ENCODE measurements at places on chromosomes 13 and 19. TPM values are rescaled to one million over a fixed set of nuclear protein-coding genes. Genes with fewer than 3 reads are reported as not detected.

MCEMP1 gene
- total RNA-seq, result not detected

ZNF223 gene
- 0.67 TPM for total RNA-seq

DLL3 gene
- total RNA-seq, result 0.92 TPM

TGFBR3L gene
- 4.7 TPM for total RNA-seq

KLK13 gene
- not detected for total RNA-seq

- no peaks in the 10 kb centered on the region for H3K36me3 ChIP-seq
- H3K4me1 ChIP-seq, result no peaks in the 10 kb centered on the region
- DNase-seq, result no peak
- H3K27me3 ChIP-seq, result no peaks in the 10 kb centered on the region
- no peak overlapping the region for H3K4me3 ChIP-seq
- no peak overlapping the region for H3K27ac ChIP-seq
Observed at GRCh38 chr13:51697855-51698254, 106.1 kb downstream of the DHRS12 start.

GRCh38 chr19:41932259-41932719 is 4.0 kb upstream of the ERFL start:
- DNase-seq, result no peak
- peaks cover 29% of the 10 kb centered on the region for H3K27me3 ChIP-seq
- H3K36me3 ChIP-seq, result no peaks in the 10 kb centered on the region
- no peak overlapping the region for H3K4me3 ChIP-seq

DNA sequence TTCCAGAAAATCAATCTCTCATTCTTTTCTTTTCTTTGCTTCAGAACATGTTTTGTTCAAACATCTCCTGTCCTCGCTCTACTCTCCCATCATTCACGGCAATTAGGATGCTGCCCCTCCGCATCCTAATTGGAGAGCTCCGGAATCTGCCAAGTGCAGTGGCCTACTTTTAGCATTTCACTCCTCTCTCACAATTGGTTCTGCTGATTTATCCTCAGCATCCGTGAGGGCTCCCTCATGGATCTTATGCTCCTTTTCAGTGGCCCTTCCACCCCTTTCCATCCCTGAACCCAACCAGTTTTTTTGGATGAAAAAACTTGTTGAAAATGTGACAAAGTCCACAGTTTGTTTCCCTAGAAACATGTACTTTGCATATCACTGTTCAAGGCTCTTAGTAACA is 22.4 kb downstream of the AMER2 start:
- H3K27me3 ChIP-seq, result peaks cover 47% of the 10 kb centered on the region
- no peak overlapping the region for H3K4me3 ChIP-seq
- H3K4me1 ChIP-seq, result no peaks in the 10 kb centered on the region

GRCh38 chr19:46063201-46063600 is 22.4 kb upstream of the IGFL4 start:
- no peaks in the 10 kb centered on the region for H3K36me3 ChIP-seq
- no peak for DNase-seq
- no peak overlapping the region for H3K27ac ChIP-seq

DNA sequence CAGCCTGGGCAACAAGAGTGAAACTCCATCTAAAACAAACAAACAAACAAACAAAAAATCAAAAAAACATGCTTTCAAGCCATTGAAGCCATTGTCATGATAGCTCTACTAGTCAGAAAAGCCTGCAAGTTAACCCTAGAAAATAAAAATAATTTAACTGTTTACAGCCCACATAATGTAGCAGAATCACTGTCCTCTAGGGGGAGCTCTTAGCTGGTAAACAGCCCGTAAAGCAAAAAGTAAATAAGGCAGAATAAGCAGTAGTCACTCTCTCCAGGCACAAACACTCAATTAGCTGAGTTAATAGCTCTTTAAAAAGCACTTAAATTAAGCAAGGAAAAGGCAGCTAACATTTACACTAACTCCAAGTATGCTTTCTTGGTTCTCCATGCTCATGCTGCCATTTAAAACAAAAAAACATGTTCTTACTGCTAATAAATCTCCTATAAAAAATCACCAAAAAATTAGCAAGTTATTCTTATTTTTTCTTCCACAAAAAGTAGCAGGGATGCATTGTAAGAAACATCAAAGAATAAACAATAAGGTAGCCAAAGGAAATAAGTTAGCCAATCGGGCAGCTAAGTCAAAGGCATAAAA is 11.3 kb downstream of the LILRB4 start:
- H3K27ac ChIP-seq, result no peak overlapping the region
- peaks cover 30% of the 10 kb centered on the region for H3K27me3 ChIP-seq
- peaks cover 2% of the 10 kb centered on the region for H3K4me1 ChIP-seq
- H3K4me3 ChIP-seq, result no peak overlapping the region
- no peaks in the 10 kb centered on the region for H3K36me3 ChIP-seq

- peaks cover 9% of the 10 kb centered on the region for H3K4me1 ChIP-seq
- H3K27me3 ChIP-seq, result peaks cover 24% of the 10 kb centered on the region
- DNase-seq, result no peak
Observed at GRCh38 chr19:41447732-41448332, 4.9 kb downstream of the ERICH4 start.

DNA sequence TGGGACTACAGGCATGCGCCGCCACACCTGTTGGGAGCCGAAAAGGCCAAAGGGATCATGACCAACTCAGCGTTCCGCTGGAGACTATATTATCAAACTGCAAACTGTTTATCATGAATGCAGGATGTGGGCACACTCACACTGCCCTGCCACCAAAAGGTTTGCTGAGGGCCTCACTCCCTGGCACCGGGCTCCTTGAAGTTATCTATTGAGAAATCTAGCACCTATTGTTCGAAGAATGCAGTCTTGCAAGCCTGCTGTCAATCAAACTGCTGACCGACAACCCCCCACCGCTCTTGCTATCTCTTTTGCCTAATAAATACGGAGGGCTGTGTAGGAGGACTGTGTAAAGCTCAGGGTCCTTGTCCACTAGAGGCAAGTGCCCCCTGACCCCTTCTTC is 5.2 kb upstream of the ZNF836 start:
- peaks cover 24% of the 10 kb centered on the region for H3K4me1 ChIP-seq
- no peaks in the 10 kb centered on the region for H3K27me3 ChIP-seq
- peak overlapping the region; percentile 81 for H3K27ac ChIP-seq

DNA sequence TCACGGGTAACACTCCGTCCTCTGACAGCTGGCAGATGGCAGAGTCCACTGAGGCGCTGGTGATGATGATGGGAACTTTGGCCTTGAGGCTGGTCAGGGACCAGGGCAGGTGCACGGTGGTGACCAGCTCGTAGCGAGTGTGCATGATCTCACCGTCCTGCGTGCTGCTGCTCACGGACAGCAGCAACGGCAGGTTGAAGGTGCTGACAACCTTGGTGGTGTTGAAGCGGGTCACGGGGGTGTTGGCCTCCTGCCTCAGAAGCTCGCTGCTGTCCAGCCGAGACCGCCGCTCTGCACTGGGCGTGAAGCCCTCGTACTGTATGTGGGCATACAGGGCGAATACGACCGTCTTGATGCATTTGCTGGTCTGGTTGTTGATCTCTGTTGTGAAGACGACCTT is 11.6 kb downstream of the ARRDC5 start:
- no peaks in the 10 kb centered on the region for H3K27me3 ChIP-seq
- H3K4me1 ChIP-seq, result no peaks in the 10 kb centered on the region
- DNase-seq, result no peak
- H3K36me3 ChIP-seq, result no peaks in the 10 kb centered on the region
- no peak overlapping the region for H3K27ac ChIP-seq

DNA sequence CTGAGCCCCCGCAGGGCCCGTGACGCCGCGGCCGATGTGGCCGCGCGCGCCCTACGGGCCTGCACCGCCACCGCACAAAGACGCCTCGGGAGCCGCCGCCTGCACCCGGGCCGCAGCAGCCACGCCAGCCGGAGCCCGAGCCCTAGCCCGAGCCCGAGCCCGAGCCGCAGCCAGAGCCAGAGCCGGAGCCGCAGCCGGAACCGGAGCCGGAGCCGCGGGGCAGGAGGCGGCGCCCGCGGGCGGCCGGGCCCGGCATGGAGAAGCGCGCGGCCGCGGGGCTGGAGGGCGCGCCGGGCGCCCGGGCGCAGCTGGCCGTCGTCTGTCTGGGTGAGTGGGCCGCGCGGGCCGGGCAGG is 379 bp downstream of the LRP3 start:
- H3K4me1 ChIP-seq, result no peaks in the 10 kb centered on the region
- no peak for DNase-seq
- no peak overlapping the region for H3K4me3 ChIP-seq
- H3K36me3 ChIP-seq, result no peaks in the 10 kb centered on the region
- peaks cover 24% of the 10 kb centered on the region for H3K27me3 ChIP-seq
- no peak overlapping the region for H3K27ac ChIP-seq

- peak; percentile 12 for DNase-seq
- H3K27me3 ChIP-seq, result peaks cover 57% of the 10 kb centered on the region
- H3K4me1 ChIP-seq, result peaks cover 6% of the 10 kb centered on the region
- no peak overlapping the region for H3K4me3 ChIP-seq
- peaks cover 5% of the 10 kb centered on the region for H3K36me3 ChIP-seq
Observed at GRCh38 chr19:35559781-35560180, 3.7 kb downstream of the ATP4A start.

DNA sequence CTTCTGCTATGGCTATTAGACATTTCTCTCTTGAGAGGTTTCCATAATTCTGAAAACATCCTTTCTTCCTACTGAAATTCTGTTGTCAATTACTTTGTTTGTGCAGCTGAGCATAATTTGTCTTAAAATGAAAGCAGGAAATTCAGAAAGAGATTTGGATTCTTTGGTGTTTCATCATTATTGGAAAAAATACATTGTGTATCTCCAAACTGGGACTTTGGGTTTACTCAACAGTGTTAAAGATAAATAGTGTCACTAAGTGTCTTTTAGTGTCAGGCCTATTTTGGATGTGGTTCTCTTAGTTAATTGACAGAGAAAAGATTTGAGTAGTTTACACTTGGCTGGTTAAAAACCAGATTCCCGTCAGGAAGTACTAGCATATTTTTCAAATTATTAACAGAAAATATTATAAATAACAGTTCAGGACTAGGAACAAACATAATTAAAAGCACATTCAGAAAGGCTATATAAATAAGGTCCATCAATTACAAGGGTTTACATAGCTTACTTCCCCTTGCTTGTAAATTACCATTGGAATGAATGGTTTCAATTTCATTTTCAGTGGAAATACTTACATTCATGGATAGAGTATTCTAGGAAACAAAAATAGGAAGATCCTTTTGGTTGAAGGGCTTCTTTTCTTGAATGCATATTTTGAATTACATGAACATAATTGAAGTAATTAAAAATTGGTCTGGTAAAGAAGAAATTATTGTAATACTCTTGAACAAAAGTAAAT is 483.1 kb downstream of the GPC6 start:
- H3K4me1 ChIP-seq, result no peaks in the 10 kb centered on the region
- no peak overlapping the region for H3K4me3 ChIP-seq
- no peak overlapping the region for H3K27ac ChIP-seq
- no peak for DNase-seq

- H3K27me3 ChIP-seq, result peaks cover 5% of the 10 kb centered on the region
- no peak overlapping the region for H3K4me3 ChIP-seq
- no peak overlapping the region for H3K27ac ChIP-seq
- no peak for DNase-seq
- no peaks in the 10 kb centered on the region for H3K36me3 ChIP-seq
Observed at GRCh38 chr13:112771139-112771876, 81.5 kb downstream of the ATP11A start.

DNA sequence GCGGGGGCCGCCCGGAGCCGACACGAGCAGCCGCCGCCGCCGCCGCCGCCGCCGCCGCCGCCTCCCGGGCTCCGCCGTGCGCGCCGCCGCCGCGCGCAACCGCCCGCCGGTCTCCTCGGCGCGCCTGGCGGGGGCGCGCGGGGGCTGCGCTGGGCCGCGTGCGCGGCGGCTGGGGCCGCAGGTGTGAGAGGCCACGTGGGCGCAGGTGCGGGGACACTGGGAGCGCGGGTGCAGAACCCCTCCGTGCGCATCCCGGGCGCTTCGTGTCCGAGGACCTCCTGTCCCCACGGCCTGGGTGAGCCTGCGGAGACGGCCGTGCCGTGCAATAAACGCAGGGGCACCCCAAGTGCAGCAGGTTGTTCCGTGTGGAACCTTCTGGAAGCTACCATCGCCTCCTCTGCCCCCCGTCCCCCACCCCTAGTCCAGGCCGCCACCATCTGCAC is at the start of gene LINGO3:
LINGO3 (minus strand) TSS at position 41 of the 443 bp plus-strand sequence. CDS start 16,378 bp downstream, outside the sequence.
- peaks cover 22% of the 10 kb centered on the region for H3K27me3 ChIP-seq
- H3K27ac ChIP-seq, result no peak within 1 kb of the TSS
- H3K4me3 ChIP-seq, result peak within 1 kb of the TSS; percentile 44
- no peak for DNase-seq
- no peaks in the 10 kb centered on the region for H3K36me3 ChIP-seq
- H3K4me1 ChIP-seq, result no peaks in the 10 kb centered on the region

GRCh38 chr19:30327331-30327730 is 44.9 kb upstream of the ZNF536 start:
- no peak overlapping the region for H3K27ac ChIP-seq
- peaks cover 29% of the 10 kb centered on the region for H3K27me3 ChIP-seq
- no peaks in the 10 kb centered on the region for H3K36me3 ChIP-seq

GRCh38 chr19:4491446-4491845 is 19.3 kb downstream of the HDGFL2 start:
- DNase-seq, result no peak
- no peak overlapping the region for H3K27ac ChIP-seq
- no peaks in the 10 kb centered on the region for H3K36me3 ChIP-seq
- H3K4me3 ChIP-seq, result no peak overlapping the region
- H3K27me3 ChIP-seq, result no peaks in the 10 kb centered on the region
- H3K4me1 ChIP-seq, result peaks cover 4% of the 10 kb centered on the region

- DNase-seq, result no peak
- H3K4me1 ChIP-seq, result peaks cover 5% of the 10 kb centered on the region
- no peaks in the 10 kb centered on the region for H3K27me3 ChIP-seq
- H3K4me3 ChIP-seq, result no peak overlapping the region
Observed at GRCh38 chr13:94435604-94436226, 43.8 kb downstream of the DCT start.

- H3K27me3 ChIP-seq, result no peaks in the 10 kb centered on the region
- no peaks in the 10 kb centered on the region for H3K4me1 ChIP-seq
- no peak overlapping the region for H3K4me3 ChIP-seq
Observed at GRCh38 chr13:91240341-91240740, 107.1 kb upstream of the MIR17HG start.

DNA sequence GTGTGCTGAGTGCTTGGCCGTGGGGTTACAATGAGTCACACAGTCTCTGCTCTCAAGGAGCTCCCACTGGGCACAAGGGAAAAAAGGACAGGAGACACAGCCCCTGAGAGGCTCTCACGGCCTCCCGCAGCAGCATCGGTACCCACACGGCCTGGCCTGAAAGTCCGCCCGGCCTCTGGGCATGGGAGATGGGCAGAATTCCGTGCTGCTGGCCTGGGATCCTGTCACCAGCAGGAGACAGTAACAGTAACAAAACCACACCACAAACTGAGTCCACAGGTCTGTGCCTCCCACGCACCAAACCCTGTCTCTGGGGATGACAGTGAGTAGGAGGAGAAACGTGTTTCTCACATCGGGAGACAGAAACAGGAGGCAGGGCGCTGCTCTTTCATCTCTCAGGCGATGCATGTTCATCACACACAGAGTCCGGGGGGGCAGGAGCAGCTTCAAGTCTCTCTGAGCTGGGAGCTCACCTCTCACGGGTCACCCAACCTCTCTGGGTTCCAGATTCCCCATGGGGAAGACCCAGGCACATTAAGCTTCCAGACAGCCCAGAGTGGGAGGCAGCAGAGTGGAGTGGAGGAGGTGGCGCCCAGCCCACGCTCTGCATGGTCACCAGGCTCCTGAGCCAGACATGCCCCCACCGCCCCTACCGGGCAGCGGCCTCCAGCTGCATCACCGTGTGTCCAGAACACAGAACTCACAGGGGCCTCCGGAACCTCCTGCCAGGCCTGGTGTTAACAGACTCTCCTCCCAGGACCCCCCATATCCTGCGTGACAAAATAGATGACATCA is 124.7 kb upstream of the VSTM2B start:
- DNase-seq, result no peak
- no peak overlapping the region for H3K4me3 ChIP-seq
- peaks cover 8% of the 10 kb centered on the region for H3K27me3 ChIP-seq
- no peak overlapping the region for H3K27ac ChIP-seq
- H3K36me3 ChIP-seq, result no peaks in the 10 kb centered on the region

- H3K36me3 ChIP-seq, result peaks cover 42% of the 10 kb centered on the region
- peak overlapping the region; percentile 51 for H3K4me3 ChIP-seq
- peak overlapping the region; percentile 100 for H3K27ac ChIP-seq
- no peaks in the 10 kb centered on the region for H3K27me3 ChIP-seq
- no peak for DNase-seq
Observed at GRCh38 chr19:43749152-43749551, 5.6 kb downstream of the SMG9 start.

Measured in natural killer cell treated with Interleukin-12 subunit alpha and Interleukin-12 subunit beta and Interleukin-15 and Interleukin-18, amount 100 ng/mL, for 72 hours (primary cell).